ENCODE measurements at places on chromosomes 13 and 19.

DNA sequence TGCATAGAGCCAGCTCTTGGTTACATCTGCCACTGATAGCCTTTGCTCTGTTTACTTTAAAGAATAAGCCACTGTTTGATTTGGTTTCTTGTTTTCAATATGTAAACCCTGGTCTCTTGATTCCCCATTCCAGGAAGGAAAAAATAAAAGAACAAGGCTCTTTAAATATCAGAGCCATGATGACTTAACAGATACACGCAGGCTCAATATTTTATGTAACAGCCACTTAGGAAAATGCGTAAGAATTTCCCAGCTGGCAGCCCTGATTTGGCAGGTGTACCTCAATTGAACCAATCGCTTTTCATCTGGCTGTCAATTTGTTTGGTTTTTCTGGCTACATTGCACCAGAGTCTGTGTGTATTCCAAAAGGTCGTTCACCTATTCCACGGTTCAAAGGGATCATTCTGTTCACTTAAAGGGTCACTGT is 65.6 kb downstream of the IRS2 start:
- no peak for DNase-seq

GRCh38 chr13:23433171-23434153 is at the start of gene SACS:
Gene SACS (minus strand): TSS chr13:23433702. CDS start chr13:23411239, 22,463 bp downstream.
- DNase-seq: no peak

GRCh38 chr19:11767633-11768133 is 883 bp downstream of the ZNF441 start:
- no peak for DNase-seq

- no peak for DNase-seq
Measured at GRCh38 chr13:48265217-48265815, 32.3 kb downstream of the ITM2B start.

DNA sequence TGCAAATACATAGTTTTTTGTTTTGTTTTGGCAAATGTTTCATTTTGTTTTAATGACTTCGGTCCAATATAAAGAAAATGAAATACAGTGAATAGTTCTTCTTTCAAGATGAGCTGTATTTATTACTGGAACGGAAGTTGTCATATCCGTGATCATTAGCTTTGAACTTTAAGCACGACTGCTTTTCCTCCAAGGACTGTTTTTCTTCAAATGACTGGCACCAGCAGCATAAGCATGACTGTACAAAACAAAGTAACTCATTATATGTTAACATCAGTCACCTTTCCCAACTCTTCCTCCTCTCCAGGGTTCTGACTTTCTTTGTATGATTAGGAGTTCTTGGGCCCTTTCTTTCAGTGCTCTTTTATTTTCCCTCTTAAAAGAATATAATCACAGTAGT is 20.5 kb downstream of the EDNRB start:
- DNase-seq: no peak

GRCh38 chr13:29676535-29676934 is 81.0 kb upstream of the SLC7A1 start:
- no peak for DNase-seq

GRCh38 chr19:530134-531008 is 1.2 kb upstream of the CDC34 start:
- DNase-seq: no peak

DNA sequence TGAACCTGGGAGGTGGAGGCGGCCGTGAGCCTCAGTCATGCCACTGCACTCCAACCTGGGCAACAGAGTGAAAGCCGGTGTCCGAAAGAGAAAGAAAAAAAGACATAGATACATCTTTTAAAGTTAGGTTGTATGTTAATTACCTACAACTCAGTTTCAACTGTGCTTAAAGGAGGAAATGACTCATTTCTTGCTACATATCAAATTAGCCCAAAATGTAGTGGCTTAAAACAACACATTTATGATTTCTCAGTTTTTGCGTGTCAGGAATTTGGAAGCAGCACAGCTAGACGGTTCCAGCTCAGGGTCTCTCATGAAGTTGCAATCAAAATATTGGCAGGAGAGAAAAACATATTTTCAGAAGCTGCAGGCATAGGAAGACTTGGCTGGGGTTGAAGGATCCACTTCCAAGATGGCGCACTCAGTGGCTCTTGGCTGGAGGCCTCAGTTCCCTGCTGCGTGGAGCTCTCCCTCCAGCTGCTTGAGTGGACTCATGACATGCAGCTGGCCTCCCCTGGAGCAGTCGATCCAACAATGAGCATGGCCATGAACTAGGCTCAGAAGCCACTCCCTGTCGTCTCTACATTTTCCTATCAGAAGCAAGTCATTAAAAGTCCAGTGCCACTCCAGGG is 7.1 kb downstream of the LDLR start:
- peak; percentile 90 for DNase-seq

- no peak for DNase-seq
Measured at GRCh38 chr13:25001476-25002206, 94.3 kb upstream of the PABPC3 start.

GRCh38 chr19:7679771-7680605 is 645 bp upstream of the TRAPPC5 start:
- DNase-seq: no peak

GRCh38 chr13:113851480-113851803 is 12.4 kb downstream of the GAS6 start:
- DNase-seq: no peak

DNA sequence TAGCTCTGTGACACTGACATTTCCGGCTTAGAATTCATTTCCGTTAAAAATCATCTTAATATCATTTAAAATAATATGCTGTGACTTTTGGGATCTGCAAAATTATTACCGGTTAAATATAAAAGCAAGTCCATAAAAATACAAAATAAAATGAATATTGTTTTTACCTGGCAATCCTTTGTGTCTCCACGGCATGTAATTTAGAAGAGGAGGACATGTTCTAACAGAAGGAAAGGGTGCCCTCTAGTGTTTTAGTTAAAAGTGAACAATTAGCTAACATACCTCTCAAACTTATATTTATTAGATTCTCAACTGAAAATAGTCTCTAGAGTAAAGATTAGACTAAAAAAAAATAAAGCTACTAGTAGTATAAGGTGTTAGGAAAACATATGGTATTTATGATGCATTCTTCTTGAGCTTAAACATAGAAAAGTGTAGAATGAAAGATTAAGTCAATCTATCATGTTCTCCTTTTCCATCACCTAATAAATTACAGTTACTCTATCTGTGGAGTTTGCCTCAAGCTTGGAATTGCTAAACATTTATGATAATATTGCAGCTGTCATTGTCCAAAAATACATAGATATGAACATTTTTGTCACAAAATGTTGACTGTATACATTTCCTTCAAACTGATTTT is 676.7 kb upstream of the SPRY2 start:
- peak; percentile 7 for DNase-seq

GRCh38 chr13:93843082-93843481 is 616.5 kb downstream of the GPC6 start:
- DNase-seq: no peak

DNA sequence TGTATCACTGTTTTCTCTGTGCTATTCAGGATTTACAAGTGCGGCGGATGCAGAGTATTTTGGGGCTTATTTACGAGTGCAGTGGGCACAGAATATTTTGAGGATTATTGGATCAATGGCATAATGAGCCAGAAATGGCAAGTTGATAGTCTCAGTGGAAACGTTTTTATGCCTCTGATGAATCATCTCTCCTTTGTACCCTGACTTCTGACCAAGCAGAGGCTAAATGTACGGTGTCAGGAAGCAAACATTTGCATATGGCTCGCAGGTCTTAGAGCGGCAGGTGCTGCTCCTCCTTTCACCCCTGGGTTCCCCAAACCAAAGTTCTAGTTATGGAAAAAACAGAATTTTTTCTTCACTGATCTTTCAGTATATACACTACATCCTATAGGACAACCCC is 94.5 kb downstream of the LIG4 start:
- DNase-seq: no peak

DNA sequence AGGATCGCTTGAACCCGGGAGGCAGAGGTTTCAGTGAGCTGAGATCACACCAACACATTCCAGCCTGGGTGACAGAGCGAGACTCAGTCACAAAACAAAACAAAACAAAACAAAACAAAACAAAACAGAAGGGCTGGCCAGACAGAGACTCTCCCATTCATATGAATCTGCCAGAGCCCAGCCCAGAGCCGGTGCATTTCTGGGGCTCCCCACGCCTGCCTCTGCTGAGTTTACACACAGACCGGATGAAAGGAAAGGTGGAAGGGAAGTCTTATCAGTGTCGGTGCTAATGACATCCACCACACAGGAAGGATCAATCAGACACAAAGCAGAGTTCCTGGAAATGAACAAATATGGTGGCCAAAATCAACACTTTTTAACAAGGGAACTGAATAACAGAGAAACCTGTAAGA is 6.8 kb downstream of the TRAPPC6A start:
- DNase-seq: no peak

DNA sequence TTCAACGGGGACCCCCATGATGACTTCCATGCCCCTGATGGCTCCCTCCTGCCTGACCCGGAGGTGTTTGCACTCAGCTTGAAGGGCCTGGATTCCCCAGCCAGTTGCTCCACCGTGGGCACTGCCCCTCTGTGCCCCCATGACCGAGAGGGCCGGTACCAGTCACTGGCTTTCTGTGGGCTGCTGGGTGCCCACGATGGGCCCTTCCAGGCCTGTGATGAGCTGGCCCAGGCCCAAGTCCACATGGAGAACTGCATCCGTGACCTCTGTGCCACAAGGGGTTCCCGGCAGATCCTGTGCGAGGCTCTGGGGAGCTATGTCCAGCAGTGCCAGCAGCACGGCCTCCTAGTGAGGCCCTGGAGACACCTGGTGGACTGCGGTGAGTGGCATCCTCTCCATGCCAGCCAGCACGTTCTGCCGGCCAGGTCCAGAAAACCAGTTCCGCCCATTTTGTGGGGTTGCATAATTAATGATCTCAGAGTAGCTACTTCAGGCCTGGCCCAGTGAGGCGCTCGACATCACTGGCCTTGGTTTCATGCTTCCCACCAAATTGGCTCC is 34.9 kb upstream of the FXYD3 start:
- DNase-seq: no peak

DNA sequence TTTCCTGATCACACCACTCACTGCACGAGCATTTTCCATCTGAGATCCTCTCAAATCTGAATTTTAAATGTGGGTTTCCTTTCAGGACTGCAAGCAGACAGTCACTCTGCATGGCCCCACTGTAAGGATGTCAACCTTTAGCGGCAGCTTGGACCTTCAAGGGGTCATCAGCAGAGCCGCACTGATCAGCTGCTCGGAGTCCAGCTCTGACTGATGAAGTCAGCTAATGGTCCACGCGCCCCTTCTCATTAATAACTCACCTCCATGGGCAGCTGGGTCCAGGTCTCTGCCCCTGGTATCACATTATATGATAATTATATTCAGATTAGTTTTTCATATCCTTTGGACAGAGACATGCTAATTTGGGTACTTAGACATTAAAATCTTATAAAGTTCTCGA is 36.1 kb upstream of the PDCD5 start:
- no peak for DNase-seq

DNA sequence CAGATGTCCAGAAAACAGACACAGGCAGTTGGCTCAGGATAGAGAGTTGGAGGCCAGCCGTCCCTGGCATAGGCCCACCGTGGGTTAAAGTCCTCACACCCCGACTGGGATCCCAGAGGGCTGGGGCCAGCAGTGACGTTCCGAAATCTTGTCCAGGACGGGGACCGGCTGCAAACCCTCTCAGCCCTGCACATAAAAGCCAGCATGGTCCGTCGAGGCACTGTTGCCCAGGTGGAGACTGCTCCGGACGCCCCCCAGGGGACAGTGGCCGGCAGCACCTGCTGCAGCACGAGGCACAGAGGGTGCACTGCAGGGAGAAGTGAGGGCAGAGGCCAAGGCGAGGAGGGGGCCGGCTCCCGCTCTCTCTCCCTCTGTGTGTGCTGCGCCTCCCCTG is 4.3 kb upstream of the IFNL2 start:
- no peak for DNase-seq

DNA sequence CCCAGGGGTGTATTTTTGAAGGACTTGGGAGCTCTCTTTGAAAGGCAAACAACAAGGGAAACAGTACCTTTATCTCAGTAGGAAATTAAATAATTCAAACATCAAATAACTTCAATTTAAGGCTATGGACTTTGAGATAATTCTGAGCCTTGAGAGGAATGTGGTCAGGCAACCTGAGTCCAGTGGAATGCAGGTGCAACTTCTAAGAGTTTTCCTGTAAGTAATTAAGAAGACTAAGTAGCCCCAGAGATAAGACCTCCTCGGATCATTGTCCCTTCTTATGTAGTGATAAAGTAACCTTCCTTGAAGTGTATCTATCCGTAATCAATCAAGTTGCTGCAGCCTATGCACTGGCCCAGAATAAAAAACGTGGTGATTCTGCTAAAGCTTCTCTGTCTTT is 29.2 kb downstream of the ZNF701 start:
- DNase-seq: no peak

GRCh38 chr13:63409791-63410351 is 1994.2 kb upstream of the PCDH20 start:
- no peak for DNase-seq

All from smooth muscle cell of the brain vasculature (primary cell).